ENCODE measurements at places on chromosomes 3 and 15. TPM values are rescaled to one million over a fixed set of nuclear protein-coding genes. Genes with fewer than 3 reads are reported as not detected.
A peak's percentile ranks its signal among the peaks of the same experiment; 100 is the strongest.

GRCh38 chr3:158801201-158801600 is 653 bp upstream of the MFSD1 start:
- DNase-seq, result peak; percentile 38

Gene PRSS50
- not detected for total RNA-seq

GRCh38 chr3:161371441-161372320 is at the start of gene SPTSSB:
SPTSSB (minus strand) TSS chr3:161371517; CDS start chr3:161346323, 25,194 bp downstream.
- peak; percentile 71 for DNase-seq

DNA sequence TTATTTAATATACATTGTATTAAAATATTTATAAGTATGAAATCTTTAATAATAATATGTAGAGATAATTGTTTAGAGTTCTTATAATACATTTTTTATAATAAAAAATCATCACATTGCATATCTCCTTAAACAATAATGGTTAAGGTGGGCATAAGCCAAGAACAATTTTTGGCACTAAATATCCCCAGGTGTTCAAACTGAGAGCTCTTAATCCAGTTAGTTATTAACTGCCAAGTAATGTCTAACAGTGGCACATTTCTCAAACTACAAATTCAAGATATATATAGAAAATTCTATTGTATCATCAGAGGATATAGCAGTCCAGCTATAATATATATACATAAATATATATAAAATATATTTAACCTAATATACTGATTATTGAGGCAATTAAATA is 680.8 kb downstream of the SI start:
- no peak for DNase-seq

Measured in G401 (cell line).